ENCODE measurements at places on chromosomes 2 and 18. TPM values are rescaled to one million over a fixed set of nuclear protein-coding genes. Genes with fewer than 3 reads are reported as not detected.

The CCDC178 gene
- total RNA-seq: not detected

DNA sequence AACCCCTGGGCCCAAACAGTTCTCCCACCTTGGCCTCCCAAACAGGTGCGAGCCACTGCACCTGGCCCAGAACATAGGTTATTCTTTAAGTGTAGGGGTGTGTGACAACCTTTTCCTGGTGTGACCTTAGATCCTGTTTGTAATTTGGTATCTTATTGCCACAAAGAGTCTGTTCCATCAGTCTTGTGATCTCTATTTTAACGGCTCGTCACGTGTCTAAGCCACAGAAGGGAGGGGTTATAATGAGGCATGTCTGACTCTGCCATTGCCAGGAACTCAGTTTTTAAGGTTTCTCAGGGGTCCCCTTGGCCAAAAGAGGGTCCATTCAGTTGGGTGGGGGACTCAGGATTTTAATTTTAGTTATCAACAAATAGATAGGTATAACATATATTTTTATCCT lies 4.4 kb upstream of the ALS2 start:
- no peak for DNase-seq

GRCh38 chr2:135256531-135257260 lies 204.6 kb downstream of the RAB3GAP1 start:
- DNase-seq: no peak

DNA sequence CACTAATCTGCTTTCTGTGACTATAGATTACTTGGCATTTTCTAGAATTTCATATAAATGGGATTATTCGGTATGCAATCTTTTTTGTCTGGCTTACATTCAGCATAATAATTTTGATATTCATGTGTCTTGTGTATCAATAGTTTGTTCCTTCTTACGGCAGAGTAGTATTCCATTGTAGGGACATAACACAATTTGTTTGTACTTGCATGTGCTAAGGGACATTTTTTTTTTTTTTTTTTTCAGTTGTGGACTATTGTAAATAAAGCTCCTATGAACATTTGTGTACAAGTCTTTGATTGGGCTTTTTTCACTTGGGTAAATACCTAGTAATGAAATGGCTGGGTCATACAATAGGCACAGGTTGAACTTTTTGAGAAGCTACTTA lies 45.1 kb downstream of the ARL5A start:
- DNase-seq: no peak

Measured in lower lobe of right lung (tissue), 2 donors.